ENCODE measurements at places on chromosomes 12 and 14. TPM values are rescaled to one million over a fixed set of nuclear protein-coding genes. Genes with fewer than 3 reads are reported as not detected.
A peak's percentile ranks its signal among the peaks of the same experiment; 100 is the strongest.

IFI27L2 gene
- 41.1 TPM for total RNA-seq

ZDHHC22 gene
- total RNA-seq: not detected

GRCh38 chr12:117874842-117875434 lies 93.9 kb downstream of the KSR2 start:
- peak; percentile 71 for DNase-seq

GRCh38 chr12:26153421-26154154 lies 28.8 kb upstream of the BHLHE41 start:
- no peak for DNase-seq

DNA sequence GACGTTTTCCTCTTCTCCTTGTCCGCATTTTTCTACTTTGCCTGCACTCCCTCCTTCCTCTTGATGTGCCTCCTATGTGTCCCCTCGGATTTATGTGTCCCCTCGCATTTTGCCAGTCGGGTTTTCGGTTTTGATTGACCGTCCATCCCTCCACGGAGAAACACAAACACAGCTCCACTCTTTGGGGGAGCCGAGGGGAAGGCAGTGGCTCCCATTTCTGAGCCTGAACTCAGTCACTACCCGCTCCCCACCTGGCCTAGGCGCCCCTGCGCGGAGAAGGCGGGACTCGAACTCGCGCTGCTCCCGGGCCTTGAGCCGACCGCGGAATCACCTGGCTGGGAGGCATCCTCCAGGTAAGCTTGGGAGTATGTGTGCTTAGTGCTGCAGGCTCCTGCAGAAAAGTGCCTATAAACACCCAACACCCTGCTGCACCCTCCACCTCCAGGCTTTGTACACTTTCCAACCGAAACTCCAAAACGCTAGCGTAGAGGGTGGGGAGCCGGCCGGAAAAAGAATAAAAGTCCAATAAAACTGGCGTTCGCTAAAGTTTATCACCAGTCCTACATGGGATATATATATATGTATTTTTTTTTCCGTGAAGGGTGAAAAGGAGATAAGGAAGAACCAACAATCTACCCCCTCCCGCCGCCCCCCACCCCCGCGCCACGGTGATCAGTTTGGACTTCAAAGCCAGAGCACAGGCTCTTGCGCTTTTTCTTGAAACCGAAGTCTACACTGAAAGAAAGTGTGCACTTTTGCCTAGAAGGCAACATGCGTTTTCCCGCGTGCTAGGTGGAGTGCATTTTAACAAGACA lies 3.3 kb upstream of the CCND2 start:
- DNase-seq: no peak

- DNase-seq: peak; percentile 79
Observed at GRCh38 chr12:67430708-67431335, 161.7 kb downstream of the CAND1 start.

- DNase-seq: no peak
Observed at GRCh38 chr12:28767836-28768348, 381.2 kb upstream of the FAR2 start.

GRCh38 chr12:124411281-124411878 lies 116.5 kb downstream of the RFLNA start:
- peak; percentile 77 for DNase-seq

GRCh38 chr12:33432992-33433391 lies 6.6 kb downstream of the SYT10 start:
- no peak for DNase-seq

DNA sequence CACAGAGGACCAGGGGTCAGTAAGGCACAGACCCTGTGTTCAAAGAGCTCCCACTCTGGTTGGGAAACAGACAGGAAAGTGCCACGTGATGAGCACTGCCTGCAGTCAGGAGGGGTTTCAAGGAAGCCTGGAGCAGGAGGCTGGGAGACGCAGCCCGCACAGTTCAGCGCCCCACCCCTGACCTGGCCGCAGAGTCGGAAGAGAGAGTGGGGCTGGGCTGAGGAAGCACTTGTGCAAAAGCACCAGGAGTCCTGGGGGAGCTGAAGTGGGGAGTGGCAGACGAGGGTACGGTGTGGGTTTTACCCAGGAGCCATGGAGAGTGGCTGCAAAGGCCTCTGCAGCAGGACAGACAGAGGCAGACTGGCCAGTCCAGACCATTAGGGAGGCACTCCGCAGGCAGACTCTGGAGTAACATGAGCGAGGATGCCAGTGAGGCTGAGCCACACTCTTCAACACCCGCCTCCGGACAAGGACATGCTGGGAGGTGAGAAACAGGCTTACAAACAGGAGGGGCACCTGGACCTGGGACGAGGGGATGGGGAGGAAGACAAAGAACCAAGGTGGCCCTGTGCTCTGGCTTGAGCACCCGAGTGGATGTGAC lies 85.7 kb upstream of the GPR68 start:
- no peak for DNase-seq

DNA sequence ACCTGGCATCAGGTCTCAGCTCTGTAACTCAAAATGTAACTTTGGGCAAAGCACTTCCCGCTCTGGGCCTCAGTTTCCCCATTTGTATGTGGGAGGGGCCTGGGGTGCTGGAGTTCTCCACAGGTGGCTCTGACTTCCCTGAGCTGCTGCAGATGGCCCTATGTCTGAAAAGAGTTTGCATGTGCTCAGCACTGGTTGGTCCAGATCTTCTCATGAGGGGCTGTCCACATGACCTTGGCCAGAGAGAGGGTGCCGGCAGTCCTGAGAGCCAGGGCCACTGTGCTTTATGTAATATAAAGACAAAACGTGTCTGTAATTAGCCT lies 7.2 kb upstream of the CACNA2D4 start:
- no peak for DNase-seq

GRCh38 chr12:22653791-22654190 lies 28.8 kb downstream of the ETNK1 start:
- no peak for DNase-seq

Data from left ventricle myocardium superior (tissue), 1 donor.